Osteocyte (in vitro differentiated cells): ENCODE measurements at places on chromosomes 11 and 22. TPM values are rescaled to one million over a fixed set of nuclear protein-coding genes. Genes with fewer than 3 reads are reported as not detected.

Gene VPREB1
- total RNA-seq = not detected in 2 replicates

Gene MAP6
- total RNA-seq = 2.3 and 3.0 TPM in 2 replicates

Gene RBX1
- total RNA-seq = 54.1 and 58.5 TPM in 2 replicates

Gene OR51I1
- not detected in 2 replicates for total RNA-seq

Gene PLEKHA7
- total RNA-seq = 14.9 and 15.6 TPM in 2 replicates

Gene FAM118B
- total RNA-seq = 23.3 and 26.5 TPM in 2 replicates

Gene OR5D18
- not detected in 2 replicates for total RNA-seq

Gene ISX
- total RNA-seq = not detected in 2 replicates

Gene CASP1
- 0.55 and 1.1 TPM in 2 replicates for total RNA-seq

Gene C1QTNF5
- 8.4 and 9.3 TPM in 2 replicates for total RNA-seq

Gene FAM227A
- 2.7 and 3.5 TPM in 2 replicates for total RNA-seq

- no peaks in the 10 kb centered on the region for H3K4me1 ChIP-seq
- H3K36me3 ChIP-seq = no peaks in the 10 kb centered on the region
- H3K4me3 ChIP-seq = no peak overlapping the region
- H3K27me3 ChIP-seq = peaks cover 5% of the 10 kb centered on the region
Measured at GRCh38 chr11:61121917-61122316, 19.6 kb downstream of the CD5 start.

- no peak for DNase-seq
- H3K27me3 ChIP-seq = no peaks in the 10 kb centered on the region
- H3K4me1 ChIP-seq = no peaks in the 10 kb centered on the region
- no peak overlapping the region for H3K27ac ChIP-seq
- no peak overlapping the region for H3K4me3 ChIP-seq
- H3K36me3 ChIP-seq = no peaks in the 10 kb centered on the region
Measured at GRCh38 chr11:55357560-55358184, 10.1 kb upstream of the OR4A15 start.

- peaks cover 46% of the 10 kb centered on the region for H3K4me1 ChIP-seq
- no peaks in the 10 kb centered on the region for H3K27me3 ChIP-seq
- no peaks in the 10 kb centered on the region for H3K36me3 ChIP-seq
Measured at GRCh38 chr11:78420255-78420764, 2.7 kb upstream of the GAB2 start.

- no peaks in the 10 kb centered on the region for H3K36me3 ChIP-seq
- peaks cover 42% of the 10 kb centered on the region for H3K4me1 ChIP-seq
- no peak for DNase-seq
- H3K27ac ChIP-seq = no peak overlapping the region
- H3K27me3 ChIP-seq = no peaks in the 10 kb centered on the region
Measured at GRCh38 chr11:67349036-67349435, 4.3 kb downstream of the POLD4 start.

- H3K27me3 ChIP-seq = no peaks in the 10 kb centered on the region
- DNase-seq = peak; percentile 82
- peak overlapping the region; percentile 90 for H3K4me3 ChIP-seq
- H3K4me1 ChIP-seq = peaks cover 41% of the 10 kb centered on the region
- no peaks in the 10 kb centered on the region for H3K36me3 ChIP-seq
Measured at GRCh38 chr22:40176921-40177737, 596 bp upstream of the TNRC6B start.

DNA sequence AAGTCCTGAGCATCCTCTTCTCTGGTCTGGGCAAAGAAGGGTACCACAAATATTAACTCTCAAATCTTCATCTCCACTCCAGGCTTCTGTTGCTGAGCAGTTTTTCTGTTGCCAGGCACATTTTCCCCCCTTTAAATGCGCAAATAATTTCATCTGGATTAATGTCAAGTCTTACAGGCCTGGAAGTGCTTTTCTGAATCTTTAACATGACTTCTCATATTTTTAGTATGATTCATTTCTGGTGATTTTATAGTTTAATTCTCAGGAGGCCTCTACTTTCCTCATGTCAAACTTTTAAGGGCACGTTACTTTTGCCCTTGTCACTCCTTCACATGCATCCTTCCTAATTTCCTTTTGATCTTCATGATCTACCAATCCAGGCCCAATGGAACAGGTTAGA is 510.2 kb downstream of the METTL15 start:
- no peak for DNase-seq
- no peaks in the 10 kb centered on the region for H3K36me3 ChIP-seq
- peaks cover 37% of the 10 kb centered on the region for H3K4me1 ChIP-seq
- H3K27ac ChIP-seq = peak overlapping the region; percentile 56

DNA sequence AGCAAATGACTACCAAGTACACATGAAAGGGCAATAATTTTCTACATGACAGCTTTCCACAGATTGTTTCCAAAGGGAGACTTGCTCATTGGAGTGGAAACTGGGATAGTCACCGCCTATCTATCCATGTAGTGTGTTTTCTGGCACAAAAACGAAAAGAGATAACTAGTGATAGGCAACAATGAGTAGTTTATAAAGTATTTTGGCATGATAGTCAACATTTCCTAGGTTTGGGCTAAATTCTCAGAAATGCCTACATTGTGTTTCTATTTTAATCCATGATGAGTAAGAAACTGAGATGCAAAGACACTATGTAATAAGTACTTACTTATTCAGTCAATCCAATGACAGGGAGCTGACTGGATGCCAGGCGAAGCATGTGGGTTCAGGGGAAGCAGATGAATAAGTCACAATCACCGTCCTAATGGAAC is 1129.1 kb downstream of the DLG2 start:
- H3K27ac ChIP-seq = no peak overlapping the region
- no peak for DNase-seq
- H3K4me1 ChIP-seq = no peaks in the 10 kb centered on the region
- H3K27me3 ChIP-seq = no peaks in the 10 kb centered on the region
- no peak overlapping the region for H3K4me3 ChIP-seq

DNA sequence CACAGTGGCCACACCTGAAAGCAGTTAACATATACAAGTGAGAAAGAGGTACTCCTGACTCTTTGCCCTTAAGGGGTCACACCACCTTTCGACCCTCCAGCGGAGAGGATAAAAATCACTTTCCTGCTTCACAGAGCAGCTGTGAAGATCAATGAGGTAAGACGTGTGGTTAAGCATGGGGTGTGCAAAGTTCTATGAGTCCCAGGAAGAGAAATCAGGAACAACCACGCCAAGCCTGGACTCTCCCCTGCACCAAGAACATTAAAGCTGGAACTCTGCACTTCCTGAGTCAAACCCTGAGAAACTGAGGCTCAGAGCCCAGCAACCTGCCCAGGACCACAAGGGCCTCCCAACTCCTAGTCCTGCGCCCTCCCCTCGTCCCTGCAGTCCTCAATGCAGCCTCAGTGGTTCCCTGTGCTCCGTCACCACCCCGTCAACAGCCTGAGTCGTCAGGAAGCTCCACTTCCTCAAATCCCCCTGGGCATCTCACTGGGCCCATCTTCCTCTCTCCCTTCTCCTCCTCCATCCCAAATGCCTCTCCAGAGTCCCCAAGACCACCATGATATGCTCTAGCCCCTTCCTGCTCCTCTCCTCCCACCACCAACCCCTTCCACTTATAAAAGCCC is 17.7 kb downstream of the TNKS1BP1 start:
- H3K27me3 ChIP-seq = no peaks in the 10 kb centered on the region
- H3K4me1 ChIP-seq = peaks cover 54% of the 10 kb centered on the region
- DNase-seq = no peak
- peak overlapping the region; percentile 55 for H3K27ac ChIP-seq
- peaks cover 43% of the 10 kb centered on the region for H3K36me3 ChIP-seq

DNA sequence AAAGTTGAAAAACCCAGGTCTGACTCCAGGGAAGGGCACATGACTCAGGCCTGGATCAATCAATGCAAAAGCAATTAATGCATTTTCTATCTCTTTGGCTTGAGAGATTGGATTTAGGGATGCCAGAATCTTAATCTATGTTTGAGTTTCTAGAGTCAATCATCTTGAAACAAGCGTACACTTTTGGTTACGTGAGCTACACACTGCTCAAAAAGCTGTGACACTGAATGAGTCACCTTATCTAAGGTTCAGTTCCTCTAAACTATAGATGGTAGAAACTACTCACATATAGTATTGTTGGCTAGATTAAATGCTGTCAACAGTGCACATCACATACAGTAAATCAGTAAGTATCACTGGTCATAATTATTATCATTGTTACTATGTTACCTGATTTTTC is 24.2 kb downstream of the MRE11 start:
- no peaks in the 10 kb centered on the region for H3K27me3 ChIP-seq
- H3K36me3 ChIP-seq = peaks cover 26% of the 10 kb centered on the region
- H3K4me1 ChIP-seq = no peaks in the 10 kb centered on the region

DNA sequence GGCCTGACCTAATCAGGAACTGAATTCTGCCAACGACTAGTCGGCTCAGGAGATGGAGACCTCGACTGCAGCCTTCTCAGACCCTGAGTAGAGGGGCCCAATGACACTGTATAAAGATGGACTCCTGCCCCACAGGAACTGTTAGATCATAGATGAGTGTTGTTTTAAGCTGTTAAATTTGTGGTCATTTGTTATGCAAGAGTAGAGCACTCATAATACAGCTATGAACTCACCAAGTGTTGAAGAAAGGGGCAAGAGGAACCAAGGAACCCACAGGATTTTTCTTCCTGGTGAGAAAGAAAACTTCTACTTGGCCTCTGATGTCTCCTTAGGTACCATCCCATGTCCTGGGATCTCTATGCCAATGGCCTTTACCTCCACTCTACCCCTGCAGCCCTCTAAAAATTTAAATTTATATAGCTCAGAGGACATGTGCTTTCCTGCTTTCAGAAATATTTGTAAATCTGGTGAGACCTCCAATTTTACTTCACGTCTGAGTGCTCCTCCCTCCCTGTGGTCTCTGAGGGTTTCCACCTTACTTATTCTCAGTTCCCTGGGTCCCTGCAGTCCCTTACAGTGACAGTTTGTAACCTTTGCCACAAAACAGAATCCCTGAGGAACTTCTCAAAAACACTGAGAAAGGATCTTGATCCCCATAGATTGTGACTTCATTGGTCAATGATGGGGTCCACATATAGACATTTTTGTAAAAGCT is 256.3 kb upstream of the ARHGAP20 start:
- H3K36me3 ChIP-seq = no peaks in the 10 kb centered on the region
- peaks cover 24% of the 10 kb centered on the region for H3K27me3 ChIP-seq
- H3K4me1 ChIP-seq = no peaks in the 10 kb centered on the region
- no peak for DNase-seq
- no peak overlapping the region for H3K4me3 ChIP-seq
- no peak overlapping the region for H3K27ac ChIP-seq

GRCh38 chr11:100687054-100687629 is at the start of gene ARHGAP42:
Gene ARHGAP42, plus strand, starts transcription at chr11:100687288. Its CDS starts 391 bp downstream, at chr11:100687679.
- H3K27me3 ChIP-seq = no peaks in the 10 kb centered on the region
- no peaks in the 10 kb centered on the region for H3K36me3 ChIP-seq
- H3K4me3 ChIP-seq = peak within 1 kb of the TSS; percentile 97
- DNase-seq = peak; percentile 85

GRCh38 chr11:373716-374551 is 4.6 kb downstream of the B4GALNT4 start:
- H3K4me3 ChIP-seq = no peak overlapping the region
- peaks cover 22% of the 10 kb centered on the region for H3K4me1 ChIP-seq
- H3K36me3 ChIP-seq = peaks cover 20% of the 10 kb centered on the region
- no peaks in the 10 kb centered on the region for H3K27me3 ChIP-seq
- no peak for DNase-seq

DNA sequence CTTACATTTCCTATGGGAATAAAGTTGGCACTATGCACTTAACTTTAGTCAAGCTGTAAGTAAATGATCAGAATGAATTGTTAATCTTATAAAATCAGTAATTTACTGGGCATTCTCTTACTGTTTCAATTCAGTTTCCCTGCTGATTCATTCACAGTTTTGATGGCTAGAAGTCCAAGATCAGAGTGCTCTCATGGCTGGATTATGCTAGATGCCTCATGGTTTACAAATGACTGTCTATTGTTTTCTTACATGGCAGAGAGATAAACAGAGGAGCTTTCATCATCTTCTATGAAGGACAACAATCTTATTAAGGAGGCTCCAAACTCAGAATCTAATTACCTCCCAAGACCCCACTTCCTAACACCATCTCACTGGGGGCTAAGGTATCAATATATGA is 135.1 kb upstream of the CARD18 start:
- H3K27ac ChIP-seq = no peak overlapping the region
- no peaks in the 10 kb centered on the region for H3K4me1 ChIP-seq

DNA sequence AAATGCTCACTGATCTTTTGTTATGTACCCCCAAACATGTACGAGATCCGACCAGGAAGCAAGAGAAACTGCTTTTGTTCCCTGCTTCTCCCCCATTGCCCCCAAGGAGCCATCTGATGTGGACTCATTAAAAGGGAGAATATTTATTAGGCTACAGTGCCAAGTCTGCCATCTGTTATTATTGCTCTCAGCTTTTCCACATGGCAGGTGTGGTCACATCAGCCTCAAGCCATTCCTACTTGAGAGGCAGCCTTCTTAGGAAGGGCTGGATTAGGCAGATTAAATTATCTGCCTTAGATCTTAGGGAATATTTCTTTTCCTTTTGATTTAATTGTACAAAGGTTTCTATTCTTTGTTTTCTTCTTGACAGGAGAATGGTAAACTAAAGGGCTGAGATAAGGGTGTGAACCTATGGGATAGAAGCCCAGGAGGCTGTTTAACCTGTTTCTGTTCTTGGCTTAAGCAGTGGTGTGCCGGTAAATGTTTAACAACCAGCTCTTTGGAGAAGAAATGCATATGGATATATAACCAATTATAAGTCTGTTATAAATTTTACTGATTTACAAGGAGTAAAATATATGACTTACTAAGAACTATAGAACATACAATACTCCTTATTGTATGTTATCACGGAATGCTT is 88.8 kb downstream of the PDHX start:
- no peaks in the 10 kb centered on the region for H3K36me3 ChIP-seq
- no peak overlapping the region for H3K27ac ChIP-seq
- H3K4me1 ChIP-seq = peaks cover 17% of the 10 kb centered on the region
- no peak overlapping the region for H3K4me3 ChIP-seq

GRCh38 chr22:46330426-46330825 is 5.1 kb upstream of the TRMU start:
- no peak overlapping the region for H3K4me3 ChIP-seq
- H3K36me3 ChIP-seq = no peaks in the 10 kb centered on the region
- no peaks in the 10 kb centered on the region for H3K27me3 ChIP-seq
- no peak for DNase-seq
- H3K4me1 ChIP-seq = peaks cover 4% of the 10 kb centered on the region
- no peak overlapping the region for H3K27ac ChIP-seq

- no peak overlapping the region for H3K27ac ChIP-seq
- no peaks in the 10 kb centered on the region for H3K27me3 ChIP-seq
- H3K36me3 ChIP-seq = peaks cover 3% of the 10 kb centered on the region
- H3K4me1 ChIP-seq = peaks cover 1% of the 10 kb centered on the region
Measured at GRCh38 chr22:47129902-47130635, 367.6 kb downstream of the TBC1D22A start.

- no peak for DNase-seq
- peak overlapping the region; percentile 25 for H3K27ac ChIP-seq
- no peak overlapping the region for H3K4me3 ChIP-seq
- peaks cover 64% of the 10 kb centered on the region for H3K4me1 ChIP-seq
- no peaks in the 10 kb centered on the region for H3K27me3 ChIP-seq
- H3K36me3 ChIP-seq = no peaks in the 10 kb centered on the region
Measured at GRCh38 chr11:62428871-62429560, 10.2 kb downstream of the SCGB1A1 start.
